ENCODE measurements at places on chromosomes 6 and 20.
A peak's percentile ranks its signal among the peaks of the same experiment; 100 is the strongest.

DNA sequence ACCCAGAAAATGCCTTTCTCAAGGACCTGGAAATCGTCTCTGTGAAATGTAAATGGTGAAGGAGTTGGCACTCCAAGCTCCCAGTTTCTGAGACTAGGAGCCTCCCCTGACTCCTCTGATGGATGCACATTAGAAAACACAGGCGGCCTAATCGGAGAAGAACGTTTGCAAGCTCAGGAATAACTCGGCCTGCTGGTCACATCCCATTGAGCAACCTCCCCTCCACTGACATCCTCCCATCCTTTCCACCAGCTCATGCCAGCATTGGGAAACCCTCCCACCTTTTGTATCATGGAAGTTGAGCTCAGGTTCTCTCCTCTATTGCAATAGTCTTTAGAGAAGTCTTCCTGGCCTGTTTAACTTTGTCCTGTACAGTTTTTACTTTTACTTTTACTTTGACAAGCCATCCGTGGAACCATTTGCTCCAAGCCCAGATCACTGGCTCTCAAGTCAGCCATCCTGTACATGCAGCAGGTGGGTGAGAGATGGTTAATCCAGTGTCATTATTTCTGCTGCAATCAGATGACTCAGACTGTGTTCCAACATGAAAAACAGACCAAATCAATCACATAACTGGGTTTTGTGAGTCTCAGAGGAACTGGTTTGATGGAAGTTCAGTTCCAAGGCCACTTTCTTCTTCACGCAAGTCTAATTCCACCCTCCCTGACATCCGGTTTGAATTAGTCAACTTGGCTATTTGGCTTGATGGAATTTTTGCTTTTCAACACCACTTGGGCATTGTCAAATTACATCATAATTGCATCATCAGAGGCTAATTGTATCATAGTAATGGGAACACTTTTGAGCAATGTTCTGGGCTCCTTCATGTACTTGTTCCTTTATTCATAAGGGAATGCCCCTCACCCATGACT is 619.4 kb upstream of the CDH4 start:
- DNase-seq: no peak

DNA sequence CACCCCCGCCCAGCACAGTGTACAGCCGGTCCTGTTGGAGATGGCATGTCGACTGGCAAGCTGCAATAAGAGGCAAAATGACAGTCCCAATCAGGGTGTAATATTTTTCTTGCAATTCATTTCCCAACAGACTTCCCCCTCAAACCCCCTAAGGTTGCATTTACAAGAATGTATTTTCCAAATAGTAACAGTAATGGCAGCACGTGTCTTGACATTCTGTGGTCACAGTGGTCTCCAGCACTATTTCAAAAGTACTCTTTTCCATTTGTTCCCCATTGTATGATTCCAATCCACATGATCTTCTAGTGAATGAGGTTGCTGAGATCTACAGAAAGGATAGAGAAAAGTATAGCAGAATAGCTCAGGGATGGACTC is 97.8 kb upstream of the CARMIL1 start:
- DNase-seq: no peak

DNA sequence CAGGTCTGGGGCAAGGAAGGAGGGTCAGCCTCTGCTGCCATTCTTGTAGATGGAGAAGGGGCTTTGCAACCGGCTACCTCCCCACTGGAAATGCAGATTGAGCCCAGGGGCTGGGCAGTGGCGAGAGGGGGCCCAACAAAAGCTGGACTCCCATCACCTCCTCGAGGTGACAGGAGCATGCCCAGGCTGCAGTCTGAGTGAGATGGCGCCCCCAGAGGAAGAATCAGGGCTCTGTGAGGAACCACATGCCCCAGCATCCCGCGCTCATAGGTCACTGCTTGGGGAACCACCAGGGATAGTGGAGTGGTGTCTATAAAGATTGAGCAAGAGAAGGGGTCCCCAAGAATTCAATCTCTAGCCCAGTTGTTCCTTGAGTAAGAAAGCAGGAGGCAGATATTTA is 31.6 kb upstream of the NEDD9 start:
- DNase-seq: no peak

DNA sequence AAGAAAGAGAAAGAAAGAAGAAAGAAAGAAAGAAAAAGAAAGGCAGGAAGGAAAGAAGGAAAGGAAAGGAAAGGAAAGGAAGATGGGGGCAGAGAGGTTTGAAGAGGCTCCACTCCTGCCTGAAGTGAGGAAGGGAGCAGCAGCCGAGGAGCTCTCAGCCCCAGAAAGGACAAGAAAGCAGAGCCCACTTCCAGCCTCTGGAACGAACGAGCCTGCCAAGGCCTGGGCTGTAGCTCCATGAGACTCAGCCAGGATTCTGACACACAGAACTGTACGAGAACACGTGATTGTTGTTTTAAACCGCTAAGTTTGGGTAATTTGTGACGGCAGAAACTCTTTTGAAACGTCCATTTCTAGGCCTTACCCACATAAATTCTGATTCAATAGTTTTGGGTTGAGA is 69.5 kb downstream of the TTLL2 start:
- no peak for DNase-seq

DNA sequence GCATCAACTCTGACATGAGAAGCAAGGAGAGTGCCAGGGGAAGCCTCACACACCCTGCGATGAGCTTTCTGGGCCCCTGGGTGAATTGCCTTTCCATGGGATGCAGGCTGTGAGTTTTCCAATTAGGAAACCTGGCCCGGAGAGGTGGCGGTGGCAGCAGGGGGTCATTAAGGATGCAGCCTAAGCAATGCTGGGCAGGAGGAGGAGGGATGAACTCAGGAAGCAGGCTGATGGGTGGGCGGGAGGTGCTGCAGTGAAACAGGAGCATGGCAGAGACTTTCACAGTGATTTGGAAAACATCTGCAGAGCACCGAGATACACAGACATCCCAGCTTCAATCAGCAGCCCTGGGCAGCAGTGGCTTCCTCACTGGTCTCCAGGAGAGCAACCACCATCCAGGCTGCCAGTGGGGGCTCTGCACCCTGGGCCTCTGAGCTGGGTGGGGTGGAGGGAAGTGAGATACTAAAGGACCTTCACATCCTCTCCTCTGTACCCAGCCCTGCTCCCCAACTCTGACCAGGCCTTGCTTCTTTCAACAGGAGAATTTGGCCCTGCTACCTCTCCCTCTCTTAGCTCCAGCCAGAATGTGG is 44.9 kb downstream of the LRFN2 start:
- DNase-seq: no peak

GRCh38 chr20:43558412-43559146 is at the start of gene SGK2:
TSS of gene SGK2 (plus strand) at chr20:43559027. CDS start at chr20:43566496, 7,469 bp downstream.
- DNase-seq: no peak

DNA sequence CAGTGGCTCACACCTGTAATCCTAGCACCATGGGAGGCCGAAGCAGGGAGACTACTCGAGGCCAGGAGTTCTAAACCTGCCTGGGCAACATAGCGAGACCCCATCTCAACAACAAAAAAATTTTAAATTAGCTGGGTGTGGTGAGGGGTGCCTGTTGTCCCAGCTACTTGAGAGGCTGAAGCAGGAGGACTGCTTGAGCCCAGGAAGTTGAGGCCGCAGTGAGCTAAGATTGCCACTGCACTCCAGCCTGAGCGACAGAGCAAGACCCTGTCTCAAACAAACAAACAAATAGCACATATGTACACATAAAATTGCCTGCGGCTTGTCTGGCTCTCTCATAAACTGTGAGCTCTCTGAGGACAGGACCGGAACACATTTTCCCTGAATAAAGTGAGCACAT is 106.3 kb downstream of the BANF2 start:
- no peak for DNase-seq

GRCh38 chr20:58553841-58554240 is 38.6 kb upstream of the APCDD1L start:
- no peak for DNase-seq

- DNase-seq: no peak
These were observed 106.4 kb upstream of the SSTR4 start for GRCh38 chr20:22928679-22929078.

- DNase-seq: no peak
These were observed 1303.8 kb upstream of the ADGRB3 start for GRCh38 chr6:67331304-67331703.

- no peak for DNase-seq
These were observed 47.1 kb upstream of the NXT1 start for GRCh38 chr20:23303325-23304102.

- no peak for DNase-seq
These were observed 1.0 kb upstream of the VGLL2 start for GRCh38 chr6:117264369-117264691.

DNA sequence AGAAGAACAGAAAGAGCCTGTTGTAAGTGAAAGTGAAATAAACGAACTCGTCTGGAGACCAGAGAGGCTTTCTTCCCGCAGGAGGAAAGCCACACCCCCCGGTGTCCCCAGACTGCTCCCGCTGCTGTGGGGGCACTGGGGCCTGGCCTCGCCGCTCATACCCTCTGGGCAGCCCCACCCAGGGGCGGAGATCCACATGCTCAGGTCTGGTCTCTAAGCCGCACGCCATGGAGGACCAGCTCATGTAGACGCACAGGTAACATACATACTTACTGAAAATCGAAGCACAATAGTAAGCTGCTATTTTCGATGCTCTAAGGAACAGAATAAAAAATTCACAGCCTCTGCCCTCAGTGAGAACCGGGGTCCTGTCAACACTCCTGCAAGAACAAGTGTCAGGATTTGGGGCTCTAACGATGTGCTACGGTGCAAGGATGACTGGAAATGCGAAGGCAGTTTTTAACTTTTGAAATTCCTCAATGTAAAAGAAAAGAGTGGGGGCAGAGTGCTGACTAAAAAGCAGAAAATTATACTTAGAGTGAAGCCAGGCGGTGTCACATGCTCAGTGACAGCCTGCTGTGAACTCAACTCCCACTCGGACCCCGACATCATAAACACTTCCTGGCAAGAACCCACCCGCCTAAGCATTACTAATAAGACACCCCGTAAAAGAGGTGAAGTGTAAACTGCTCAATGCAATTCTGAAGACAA is 110.5 kb downstream of the IRF4 start:
- DNase-seq: peak; percentile 55

DNA sequence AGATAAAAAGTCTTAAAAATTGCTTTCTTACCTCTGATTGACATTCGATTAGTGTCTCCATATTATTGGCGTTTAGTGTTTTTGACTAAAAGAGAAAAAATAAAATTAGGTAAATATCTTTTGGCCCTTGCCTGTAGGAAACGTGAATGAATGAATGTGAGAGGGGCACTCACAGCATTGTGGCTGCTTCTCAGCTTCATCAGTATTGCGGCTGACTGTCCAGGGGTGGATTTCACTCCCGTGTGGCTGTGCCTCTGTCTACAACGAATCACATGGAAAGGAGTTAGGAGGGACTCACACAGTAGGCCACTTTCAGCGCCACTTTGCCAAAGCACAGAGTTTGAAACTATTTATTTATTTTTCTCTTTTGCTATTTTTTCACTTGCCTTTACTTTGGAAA is 844 bp downstream of the TAGAP start:
- peak; percentile 54 for DNase-seq

DNA sequence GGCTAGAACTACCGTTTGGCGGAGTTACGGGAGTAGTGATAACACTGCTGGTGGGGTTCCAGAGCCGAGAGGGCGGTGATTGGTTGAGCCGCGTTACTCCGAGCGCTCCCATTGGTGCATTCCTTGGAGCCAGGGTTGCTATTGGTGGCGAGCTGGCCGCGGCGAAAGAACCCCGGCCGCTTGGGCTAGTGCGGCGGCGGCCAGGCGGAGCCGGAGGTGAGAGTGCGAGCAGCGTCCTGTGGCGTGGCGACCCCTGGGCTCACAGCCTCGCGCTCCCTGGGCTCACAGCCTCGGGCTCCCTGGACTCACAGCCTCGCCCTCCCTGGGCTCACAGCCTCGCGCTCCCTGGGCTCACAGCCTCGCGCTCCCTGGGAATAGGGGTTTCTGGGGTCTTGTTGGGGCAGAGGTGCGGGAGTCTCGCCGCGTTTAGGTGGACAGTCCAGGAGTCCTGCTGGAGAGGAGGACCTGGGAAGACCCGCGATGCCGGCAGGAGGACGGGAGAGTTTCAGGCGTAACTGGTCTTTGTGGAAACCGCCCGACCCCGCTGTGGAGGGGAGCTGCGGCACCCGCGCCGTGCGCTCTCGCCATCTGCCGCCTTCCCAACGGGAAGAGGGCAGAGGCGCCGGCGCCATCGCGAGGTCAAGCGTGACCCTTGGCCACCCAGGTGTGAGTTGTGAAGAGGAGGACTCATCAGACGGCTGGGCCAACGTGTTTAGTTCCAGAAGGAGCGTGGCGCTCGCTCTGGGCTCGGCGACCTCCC is 12.2 kb downstream of the PRDM13 start:
- no peak for DNase-seq

DNA sequence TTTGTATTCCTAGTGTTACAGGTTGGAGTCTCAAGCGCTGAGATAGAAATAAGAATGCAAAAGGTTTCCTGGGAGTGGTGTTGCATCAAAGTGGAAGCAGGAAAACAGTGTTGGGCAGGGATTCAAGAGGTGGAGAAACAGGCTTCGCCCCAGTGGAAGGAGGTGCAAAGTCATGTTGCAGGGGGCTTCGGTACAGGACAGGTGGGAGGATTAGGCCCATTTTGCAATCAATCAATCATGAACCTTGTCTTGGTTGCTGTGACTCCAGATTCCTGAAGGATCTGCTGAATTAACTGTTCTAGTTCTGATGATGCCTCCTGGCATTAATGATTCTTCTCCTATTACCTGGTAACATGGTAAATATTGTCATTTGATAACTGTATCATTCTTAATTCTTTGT is 22.4 kb upstream of the FAM217A start:
- DNase-seq: no peak

DNA sequence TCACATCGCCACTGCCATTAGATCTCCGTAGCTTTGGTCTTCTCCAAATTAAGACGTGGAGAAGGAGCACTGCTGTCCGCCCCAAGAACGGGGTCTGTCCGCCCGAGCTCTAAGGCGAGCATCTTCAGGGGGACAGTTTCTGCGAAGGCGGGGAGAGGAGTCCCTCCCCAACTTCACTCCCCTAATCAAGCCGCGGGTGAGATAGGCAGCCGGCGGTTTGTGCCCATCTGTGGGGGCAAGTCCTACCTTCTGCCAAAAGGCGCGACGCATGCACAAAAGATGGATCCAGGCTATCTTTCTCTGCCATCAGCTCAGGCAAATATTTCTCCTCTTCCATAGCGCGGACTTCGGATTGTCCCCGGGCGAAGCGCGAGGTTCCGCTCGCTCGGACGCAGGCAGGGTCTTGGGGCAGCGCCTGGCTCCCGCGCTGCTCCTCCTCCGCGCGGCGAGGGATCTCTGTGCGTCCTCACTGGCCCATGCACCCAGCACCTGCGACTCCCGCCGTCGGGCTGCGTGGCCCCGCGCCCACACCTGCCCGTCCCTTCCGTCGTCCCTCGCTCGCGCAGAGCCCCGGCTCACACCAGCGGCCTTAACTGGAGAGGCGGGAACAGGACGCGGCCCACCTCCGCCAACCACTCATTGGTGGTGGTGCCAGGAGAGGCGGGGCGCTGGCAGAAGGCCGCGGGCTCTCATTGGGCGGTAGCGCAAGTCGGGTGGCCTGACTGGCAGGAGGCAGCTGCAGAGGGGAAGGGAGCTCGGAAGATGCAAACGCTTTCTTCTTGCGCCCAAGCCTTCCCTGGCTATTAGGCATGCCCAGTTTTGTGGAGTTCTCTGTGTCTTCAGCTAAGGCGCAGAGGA is at the start of gene KHDRBS2:
Gene KHDRBS2 (minus strand): TSS at position 614 of the 858 bp plus-strand sequence.
- peak; percentile 27 for DNase-seq

- no peak for DNase-seq
These were observed 22.3 kb downstream of the LAMA5 start for GRCh38 chr20:62344782-62345181.

- DNase-seq: no peak
These were observed 343.5 kb downstream of the RNGTT start for GRCh38 chr6:88619951-88620350.

Data from CD4-positive, alpha-beta T cell treated with Interleukin-21 for 1 hour (primary cell).